NAMALWA (cell line): ENCODE measurements at places on chromosomes 5 and 9.

DNA sequence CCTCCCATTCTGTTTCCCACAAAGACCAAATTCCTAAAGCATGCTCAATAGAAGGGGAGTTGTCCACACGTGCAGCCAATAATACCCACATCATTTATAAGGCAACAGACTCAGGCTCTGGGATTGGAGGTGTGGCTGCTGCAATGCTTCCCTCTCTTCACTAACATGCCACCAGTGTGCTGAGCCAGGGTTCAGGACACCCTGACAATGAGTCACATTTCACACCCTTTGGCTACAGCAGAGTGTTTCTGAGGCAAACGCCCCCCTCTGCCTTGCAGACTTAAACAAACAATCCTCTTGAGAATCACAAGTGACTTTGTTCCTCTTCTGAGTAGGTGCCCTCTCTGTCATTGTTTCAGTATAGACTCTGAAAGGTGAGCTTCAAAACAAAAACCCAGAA is 189.3 kb upstream of the TLE4 start:
- peak; percentile 25 for DNase-seq

DNA sequence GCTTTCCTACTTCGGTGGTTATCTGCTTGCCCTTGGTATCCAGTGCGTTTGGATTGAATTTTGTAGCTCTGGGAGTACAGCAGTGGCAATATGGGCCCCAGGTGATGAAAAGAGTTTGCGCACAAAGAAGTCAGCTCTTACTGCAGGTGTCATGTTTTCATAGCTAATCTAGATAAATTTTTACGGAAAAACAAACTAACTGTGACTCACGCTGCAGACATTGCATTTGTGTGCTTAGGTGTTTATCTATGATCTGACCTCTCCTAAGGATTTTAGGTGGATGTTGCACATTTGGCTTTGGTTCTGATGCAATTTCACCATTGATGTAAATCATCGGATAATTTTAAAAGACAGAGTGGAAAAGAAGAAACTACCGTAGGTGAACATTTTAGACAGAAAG is 92.1 kb downstream of the VCAN start:
- DNase-seq = no peak

GRCh38 chr5:117473165-117473564 is 898.5 kb upstream of the SEMA6A start:
- DNase-seq = no peak

DNA sequence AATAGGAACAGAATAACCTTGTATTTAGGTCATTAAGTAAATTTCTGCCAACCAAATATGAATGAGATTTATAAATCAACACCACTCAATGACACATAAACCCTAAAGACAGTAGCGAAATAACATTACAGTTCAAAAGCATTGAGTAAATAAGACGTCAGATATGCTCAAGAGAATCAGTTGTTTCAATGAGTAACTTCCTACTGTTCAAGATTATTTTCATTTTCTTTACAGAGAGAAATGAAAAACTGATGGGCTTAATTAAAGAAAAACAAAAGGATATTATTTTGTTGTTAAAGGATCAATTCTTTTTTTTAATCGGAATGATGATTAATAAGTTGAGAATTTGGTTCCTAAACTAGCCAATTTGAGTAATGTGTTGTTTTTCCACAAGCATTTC is 150.1 kb downstream of the BNC2 start:
- no peak for DNase-seq

- no peak for DNase-seq
These were observed 87.0 kb downstream of the SLF1 start for GRCh38 chr5:94705427-94705826.

GRCh38 chr5:101326766-101327165 is 423.7 kb upstream of the ST8SIA4 start:
- no peak for DNase-seq

DNA sequence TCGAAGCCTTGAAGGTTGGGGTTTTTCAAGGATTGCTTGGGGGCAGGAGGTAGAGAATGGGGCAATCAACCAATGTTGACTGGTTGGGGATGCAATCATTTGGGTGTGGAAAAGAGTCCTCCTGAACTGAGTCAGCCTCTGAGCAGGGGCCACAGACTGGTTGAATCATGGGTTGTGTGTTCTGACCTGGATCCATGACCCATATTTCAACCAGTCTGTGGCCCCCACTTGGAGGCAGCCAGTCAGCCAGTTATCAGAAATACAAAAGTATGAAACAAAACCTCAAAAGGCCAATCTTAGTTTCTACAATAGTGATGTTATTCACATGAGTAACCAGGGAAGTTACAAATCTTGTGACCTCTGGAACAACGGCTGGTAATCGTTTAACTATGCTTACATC is 81.4 kb upstream of the RANBP6 start:
- no peak for DNase-seq

DNA sequence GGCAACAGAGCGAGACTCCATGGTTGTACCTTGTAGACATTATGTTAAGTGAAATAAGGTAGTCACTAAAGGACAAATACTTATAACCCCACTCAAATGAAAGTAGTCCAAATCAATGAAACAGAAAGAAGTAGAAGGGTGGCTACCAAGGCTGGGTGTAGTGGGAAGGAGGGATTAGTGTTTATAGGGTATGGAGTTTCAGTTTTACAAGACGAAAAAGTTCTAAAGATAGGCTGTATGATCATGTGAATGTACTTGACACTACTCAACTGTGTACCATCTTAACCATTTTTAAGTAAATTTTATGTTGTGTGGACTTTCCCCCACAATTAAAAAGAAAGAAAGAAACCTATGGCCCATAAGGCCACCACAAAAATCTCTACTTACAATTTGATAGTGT is 32.2 kb downstream of the ALDH7A1 start:
- no peak for DNase-seq

GRCh38 chr5:102624405-102624804 is 125.6 kb upstream of the SLCO6A1 start:
- no peak for DNase-seq

DNA sequence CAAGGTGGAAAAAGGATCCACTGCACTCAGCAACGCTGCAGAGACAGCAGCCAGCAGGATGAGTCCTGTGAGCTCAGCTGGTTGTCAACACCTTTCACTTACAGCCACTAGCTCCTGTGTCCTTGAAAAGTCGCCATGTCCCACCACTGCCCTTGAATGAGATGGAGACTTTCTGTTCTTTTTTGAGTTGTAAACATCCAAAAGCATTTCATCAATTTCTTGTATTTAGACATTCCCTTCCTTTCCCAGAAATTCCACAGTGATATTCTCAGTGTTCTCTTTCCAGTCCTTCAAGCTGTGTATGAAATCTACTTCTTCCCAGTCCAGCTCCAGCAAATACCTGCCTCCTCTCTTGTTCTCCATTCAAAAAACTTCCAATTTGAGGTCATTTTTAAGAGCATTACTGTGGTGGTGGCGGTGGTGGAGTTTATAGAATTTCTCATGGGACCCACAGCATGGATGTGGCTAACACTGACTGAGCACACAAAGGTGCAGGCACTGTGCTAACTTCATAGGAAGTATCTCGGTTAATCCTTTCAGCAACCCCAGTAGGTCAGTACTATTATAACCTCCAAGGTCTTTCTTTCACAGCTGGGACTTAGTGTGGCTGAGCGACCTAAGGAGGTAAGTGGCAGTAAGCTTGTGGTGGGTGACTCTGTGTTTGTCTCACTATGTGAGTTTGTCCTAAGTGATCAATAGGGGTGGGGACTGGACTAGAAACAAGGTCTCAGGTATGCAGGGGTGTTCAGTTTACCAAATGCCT is 15.0 kb upstream of the GPX3 start:
- no peak for DNase-seq

GRCh38 chr5:150672237-150672883 is 11.3 kb downstream of the MYOZ3 start:
- no peak for DNase-seq

DNA sequence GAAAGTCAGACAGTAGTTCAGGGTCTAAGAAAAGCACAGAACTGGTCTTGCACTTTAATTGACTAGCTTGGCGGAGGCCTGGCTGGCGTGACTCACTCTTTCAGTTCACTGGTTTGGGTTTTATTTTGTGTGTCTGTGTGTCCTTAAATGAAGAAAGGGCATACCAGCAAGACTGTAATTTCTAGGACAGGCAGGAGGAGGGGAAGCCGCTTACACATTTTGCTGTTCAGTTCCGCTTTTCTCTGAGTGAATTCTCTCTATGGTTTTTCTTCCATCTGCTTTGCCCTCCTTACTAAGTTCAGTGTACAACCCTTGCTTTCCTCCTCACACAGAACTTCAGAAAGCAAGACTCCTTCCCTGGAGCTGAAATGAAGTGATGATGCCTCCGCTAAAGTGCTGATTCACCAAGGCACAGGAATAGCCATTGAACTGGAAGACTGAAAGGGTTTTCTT is 150.8 kb downstream of the MEF2C start:
- peak; percentile 69 for DNase-seq

- DNase-seq = no peak
These were observed 53.2 kb upstream of the UBAC1 start for GRCh38 chr9:136014147-136014923.

GRCh38 chr5:133683646-133684596 is 71.6 kb upstream of the FSTL4 start:
- no peak for DNase-seq

DNA sequence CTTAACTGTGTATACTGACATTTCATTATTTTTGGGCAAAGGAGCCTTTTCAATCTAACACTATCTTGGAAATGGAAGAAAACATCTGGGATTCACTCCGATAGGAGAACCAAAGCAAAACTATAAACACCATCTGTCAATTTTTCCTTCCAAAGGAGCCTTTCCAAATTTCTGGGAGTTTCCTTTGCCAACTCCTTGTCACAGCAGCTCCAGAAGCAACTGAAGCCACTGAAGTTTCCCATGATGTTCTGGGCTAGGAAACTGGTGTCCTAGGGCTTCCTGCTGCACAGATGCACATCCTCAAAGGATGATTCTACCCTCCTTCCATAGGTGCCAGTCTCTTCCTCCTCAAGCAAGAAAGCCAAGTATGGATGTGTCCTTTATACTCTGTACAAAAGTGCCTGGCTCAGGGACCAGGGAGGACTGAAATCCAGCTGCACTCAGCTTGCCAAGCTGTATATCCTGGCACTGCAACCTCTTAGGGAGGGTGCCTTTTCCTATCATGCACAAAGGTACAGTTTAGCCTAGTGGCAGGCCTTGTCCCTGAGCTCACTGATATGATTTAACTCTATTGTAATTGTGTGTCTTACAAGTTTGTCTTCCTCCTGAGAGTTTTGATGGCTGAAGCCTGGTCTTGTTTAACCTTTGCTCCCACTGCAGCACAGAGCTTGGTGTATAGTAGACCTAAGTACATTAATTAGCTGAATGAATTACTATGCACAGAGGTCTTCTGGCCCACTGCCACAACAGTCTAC is 8.4 kb upstream of the UBAP1 start:
- no peak for DNase-seq

GRCh38 chr5:120644516-120644915 is 180.4 kb downstream of the PRR16 start:
- DNase-seq = no peak

DNA sequence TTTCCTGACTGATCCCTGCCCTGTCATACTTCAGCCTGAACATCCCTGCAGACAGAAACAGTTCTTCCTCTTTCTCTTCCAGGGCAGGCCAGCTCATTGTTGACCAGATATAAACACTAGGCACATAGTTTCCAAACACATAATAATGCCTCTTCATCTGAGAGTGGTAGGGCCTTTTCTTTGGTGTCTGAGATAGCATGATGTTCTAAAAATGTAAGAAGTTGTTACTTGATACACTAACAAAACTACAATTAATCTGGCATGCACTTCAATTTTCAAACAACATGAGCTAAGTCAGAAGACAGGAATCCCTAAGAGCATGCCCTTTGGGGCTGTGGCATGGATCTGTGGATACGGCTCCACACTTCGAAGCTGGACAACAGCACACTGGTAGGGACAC is 246.6 kb downstream of the SPOCK1 start:
- DNase-seq = no peak

DNA sequence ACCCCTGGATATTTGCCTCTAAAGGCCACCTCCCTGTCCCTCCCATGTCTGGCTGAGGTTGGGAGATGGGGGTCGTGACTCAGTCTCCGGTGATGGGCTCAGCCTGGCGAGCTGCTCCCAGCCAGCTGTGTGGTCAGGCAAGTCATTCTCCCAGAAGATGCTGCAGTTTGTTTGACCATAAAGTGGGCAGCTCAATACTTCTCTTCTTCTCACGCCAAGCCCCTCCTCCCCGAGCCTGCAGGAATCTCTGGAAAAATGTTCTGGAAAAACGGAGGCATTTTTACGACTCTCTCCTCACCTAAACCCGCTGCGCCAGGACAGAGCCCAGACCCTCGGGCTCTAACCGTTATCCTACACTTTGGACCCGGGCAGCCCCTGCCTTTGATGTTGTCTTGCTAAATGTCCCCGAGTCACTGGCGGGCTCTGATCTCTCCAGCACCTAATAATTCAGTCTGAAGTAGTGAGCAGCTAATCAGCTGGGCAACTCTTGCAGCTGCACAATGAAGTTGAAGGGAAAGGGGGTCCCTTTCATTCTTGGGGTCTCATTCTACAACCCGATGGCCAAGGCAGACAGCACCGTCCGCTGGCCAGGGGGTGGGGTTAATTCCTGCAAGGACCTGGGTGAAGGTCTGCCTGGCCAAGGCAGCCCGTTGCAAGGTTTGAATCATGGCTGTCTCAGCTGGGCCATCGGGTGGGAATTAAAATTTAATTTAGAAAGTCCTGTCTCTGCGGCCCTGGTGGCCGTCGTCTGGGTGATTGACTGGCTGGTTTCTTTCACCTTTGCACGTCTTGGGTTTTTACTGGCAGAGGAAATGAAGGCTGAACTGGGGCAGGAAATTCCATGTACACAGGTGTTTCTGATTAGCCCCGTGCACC is 12.3 kb downstream of the DCANP1 start:
- DNase-seq = no peak

DNA sequence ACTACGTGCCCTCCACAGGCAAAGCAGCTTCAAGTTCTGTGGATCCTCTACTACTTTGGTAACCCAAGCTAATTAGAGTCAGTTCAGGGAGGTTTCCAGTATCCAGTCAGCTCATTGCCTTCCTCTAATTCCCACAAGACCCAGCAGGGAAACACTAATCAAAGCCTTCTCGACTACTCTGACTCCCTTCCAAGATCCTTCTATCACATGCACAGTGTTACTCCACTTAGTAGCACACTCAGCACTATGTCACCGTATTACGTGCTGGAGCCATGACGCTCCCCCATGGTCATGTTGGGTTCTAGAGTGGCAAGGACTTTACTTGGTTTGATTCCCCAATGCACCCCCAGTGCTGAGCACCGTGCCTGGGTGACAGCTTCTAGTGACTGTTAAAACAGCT is 53.0 kb downstream of the DCP2 start:
- DNase-seq = no peak

DNA sequence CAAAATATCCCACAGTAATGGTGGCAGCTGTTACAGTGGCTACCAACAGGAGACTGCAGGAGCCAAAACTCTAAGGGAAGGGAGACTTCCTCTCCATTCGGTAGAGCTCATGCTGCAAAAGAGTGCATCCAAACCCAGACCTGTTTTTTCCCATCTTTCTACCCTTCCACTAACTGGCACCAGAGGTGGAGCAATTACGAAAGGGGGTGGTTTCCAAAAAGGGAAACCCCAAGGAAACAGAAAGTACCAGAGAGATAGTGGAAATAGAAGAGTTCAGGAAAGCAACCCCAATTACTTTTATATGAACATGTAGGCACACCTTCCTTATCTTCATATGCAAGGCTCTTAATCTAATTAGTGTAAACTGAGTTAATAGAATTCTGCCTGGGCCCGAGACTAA is 7.3 kb upstream of the WDR41 start:
- no peak for DNase-seq

- DNase-seq = peak; percentile 35
These were observed 86.6 kb upstream of the EQTN start for GRCh38 chr9:27383524-27383923.
